ENCODE measurements at places on chromosomes 4 and X.

DNA sequence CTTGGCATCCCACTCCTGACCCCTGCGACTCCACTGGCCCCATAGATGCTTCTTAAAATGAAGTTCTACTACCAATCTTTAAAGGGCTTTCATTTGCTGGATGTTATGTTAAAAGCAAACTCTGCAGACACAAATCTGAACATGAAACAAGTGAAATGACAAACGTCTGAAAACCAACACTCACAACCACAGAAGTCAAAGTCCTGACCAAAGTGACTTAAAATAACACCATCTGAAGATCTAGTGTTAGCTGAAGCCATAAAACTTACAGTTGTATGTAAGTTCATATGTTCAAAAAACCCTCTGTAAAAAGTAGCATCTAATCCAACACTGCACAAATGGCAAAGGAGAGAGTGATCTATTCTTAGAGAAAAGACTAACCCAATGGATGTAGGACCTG lies 178.7 kb downstream of the SH3KBP1 start:
- no peak for DNase-seq

DNA sequence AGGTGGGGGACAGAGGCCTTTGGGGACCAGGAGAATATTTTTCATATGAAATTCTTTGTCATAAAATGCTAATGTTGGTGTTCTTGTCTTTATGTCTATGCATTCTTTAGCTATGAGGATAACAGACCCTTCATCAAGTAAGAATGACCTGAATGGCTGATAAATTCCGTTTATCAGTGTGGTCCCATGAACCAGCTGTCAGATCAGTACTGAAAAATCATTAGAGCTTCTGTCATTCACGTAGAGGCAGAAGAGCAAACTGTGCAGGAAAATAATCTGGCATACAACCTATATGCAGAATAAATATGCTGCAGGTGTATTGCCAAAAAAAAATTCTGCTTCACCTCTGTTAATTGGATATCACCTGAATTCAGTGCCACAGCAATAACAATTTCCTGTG lies 828.6 kb downstream of the ADGRL3 start:
- DNase-seq, result no peak

DNA sequence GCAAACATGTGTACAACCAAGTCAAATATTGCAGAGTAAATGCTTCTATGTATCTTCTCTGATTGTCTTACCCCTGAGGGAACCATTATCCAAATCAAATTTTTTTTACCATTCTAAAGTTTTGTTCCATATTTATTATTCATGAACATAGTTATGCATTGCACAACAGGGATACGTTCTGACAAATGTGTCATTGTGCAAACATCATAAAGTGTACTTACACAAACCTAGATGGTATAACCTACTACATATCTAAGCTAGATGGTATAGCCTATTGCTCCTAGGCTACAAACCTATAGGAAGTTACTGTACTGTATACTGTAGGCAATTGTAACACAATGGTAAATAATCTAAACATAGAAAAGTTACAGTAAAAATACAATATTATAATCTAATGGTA lies 23.4 kb downstream of the BEX3 start:
- DNase-seq, result no peak

DNA sequence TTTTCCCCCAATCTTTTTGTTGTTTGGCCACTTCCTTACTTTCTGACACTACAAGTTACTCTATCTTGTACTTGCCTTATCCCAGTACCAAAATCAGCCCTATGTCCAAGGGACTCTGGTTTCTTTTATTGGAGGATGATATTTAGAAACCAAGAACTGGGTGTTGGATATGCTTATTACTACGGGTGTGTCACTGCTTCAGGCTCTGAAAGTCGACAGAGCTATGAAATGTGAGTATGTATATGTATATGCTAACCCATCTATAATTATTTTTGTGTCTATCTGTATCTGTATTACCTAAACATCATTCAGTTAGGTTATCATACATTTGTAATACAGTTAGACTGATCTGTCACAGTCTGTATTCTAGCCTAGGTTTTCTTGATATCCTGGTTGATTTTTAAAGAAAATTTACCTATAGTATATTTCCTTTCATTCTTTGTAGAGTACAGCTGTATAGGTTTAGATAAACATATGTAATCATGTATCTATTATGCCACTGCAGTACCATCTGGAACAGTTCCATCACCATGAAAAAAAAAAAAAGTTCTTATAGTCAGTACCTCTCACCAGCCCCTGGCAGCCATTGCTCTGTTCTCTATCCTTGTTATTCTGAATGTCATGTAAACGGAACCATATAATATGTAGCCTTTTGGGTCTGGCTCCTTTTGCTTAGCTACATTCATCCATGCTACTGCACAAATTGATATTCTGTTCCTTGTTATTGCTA lies 18.1 kb downstream of the SEC24B start:
- no peak for DNase-seq

- no peak for DNase-seq
Measured at GRCh38 chrX:107146670-107147069, 28.0 kb upstream of the RBM41 start.
